ENCODE measurements at places on chromosomes 4 and X.
A peak's percentile ranks its signal among the peaks of the same experiment; 100 is the strongest.

GRCh38 chr4:128455480-128455879 is 167.9 kb upstream of the PGRMC2 start:
- DNase-seq, result no peak

DNA sequence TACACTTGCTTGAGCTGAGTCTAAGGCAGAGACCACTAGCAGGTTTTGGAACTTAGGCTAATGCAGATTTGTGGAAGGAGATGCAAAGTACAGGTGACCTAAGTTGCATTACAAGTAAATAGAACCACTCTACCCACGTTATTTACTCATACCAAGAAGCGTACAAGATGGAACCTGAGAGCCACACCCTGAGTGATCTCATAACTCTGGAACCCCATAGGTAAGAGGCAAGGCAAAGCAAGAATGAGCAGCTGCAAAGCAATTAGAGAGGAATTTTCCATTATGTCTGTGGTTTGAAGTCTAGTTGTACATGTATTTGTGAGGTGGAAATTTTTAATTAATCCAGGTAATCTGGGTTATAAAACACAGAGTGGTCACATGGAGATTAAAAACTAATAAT is 55.4 kb downstream of the CC2D2A start:
- no peak for DNase-seq

DNA sequence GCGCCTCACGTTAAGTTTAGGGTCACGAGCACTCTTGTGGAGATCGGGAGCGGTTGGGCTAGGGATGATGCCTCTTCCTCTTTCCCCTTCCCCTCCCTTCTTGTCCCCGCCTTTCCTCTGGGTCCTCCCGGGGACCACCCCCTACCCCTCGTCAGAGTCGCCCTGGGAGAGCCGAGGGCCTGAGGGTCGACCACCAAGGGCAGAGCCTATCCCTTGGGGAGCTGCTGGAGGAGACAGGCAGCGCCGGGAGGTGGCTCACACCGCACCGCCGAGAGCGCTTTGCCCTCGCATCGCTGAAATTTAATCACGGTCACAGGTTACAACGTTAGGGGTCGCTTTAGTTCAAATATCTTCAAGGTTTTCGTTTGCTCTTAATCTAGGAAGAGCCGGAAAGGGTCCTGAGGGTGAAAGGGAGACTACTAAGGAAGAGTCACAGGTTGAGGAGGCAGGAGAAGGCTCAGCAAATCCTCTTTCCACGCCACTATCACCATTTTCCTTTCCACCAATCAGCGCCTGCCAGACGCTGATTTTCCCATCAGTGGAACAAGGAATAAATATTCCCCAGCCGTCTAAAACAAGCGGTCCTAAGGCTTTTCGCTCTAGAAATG is 528 bp upstream of the SNCA start:
- DNase-seq, result peak; percentile 16

GRCh38 chrX:916230-916599 is 285.6 kb downstream of the SHOX start:
- DNase-seq, result no peak

- DNase-seq, result peak; percentile 34
Observed at GRCh38 chr4:183342541-183343533, 20.6 kb upstream of the CLDN24 start.

DNA sequence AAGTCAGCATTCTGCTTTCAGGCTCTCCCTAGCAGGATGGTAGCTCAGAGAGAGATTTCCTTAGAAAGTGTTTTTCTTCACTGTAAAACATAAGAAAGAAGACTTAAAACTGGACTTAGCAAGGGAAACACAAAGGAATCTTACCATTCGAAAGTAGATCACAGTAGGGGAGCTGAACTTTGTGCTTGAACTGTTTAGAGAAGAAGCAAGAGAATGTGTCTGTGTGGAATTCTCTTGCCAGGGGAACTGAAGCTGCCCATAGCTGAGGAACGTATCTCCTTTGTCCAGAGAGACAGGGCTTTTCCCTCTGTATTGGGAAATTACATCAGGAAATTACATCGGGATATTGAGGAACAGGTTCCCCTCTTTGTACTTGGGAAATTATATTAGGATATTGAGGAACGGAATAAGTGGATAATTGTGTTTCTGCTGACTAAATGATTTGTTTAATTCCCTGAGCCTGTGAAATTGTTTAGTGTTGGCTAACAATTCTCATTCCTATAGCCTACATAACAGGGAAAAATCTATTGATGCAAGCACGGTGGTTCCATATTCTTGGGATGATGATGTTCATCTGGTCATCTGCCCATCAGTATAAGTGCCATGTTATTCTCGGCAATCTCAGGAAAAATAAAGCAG is 21.2 kb downstream of the SRD5A3 start:
- DNase-seq, result no peak

- DNase-seq, result no peak
Observed at GRCh38 chr4:165877286-165877685, 4.2 kb downstream of the TLL1 start.

- no peak for DNase-seq
Observed at GRCh38 chrX:47649781-47650163, 591 bp downstream of the ELK1 start.

GRCh38 chrX:11239230-11239629 is 54.0 kb upstream of the AMELX start:
- DNase-seq, result no peak

DNA sequence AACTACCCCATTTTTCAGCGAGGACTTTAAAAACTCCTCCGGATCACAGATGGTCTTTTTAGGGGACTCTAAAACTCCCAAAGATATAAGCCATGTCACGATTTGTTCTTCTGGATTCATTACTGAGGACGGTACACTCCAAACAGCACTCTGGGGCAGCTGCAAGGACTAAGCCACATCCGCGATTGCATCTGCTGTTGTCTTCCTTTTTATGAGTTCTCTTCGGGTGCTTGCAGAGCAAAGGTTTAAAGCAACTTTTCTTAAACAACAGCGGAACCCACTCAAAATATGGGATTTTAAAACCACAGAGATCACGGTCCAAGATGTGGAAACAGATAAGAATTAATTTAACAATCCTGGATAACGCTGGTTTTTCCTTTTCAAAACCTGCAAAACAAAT is at the start of gene ARHGEF6:
Gene ARHGEF6 (minus strand): TSS at position 170 of the 400 bp plus-strand sequence. CDS start 50 bp downstream, at position 120.
- DNase-seq, result no peak

- no peak for DNase-seq
Observed at GRCh38 chrX:103061486-103061885, 2.5 kb downstream of the BEX1 start.

DNA sequence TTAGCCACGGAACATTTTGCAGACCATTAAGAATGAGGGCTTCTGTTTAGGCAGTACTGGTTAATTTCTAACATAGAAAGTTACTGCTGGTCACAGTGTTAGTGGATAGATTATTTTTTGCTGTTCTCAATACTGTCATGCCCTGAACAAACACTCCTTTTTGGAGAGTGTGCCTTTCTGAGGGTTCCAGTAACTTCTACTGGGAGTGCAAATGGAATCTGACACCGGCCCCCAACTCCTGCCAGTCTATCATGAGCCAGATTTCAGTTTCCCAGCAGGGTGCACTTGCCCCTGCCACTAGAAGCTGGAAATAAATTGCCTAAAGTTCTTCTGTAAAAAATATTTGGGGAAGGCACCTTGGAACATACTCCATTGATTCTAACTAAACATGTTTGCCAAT is 224.4 kb upstream of the GPC4 start:
- no peak for DNase-seq
